ENCODE measurements at places on chromosomes 3 and 15.

DNA sequence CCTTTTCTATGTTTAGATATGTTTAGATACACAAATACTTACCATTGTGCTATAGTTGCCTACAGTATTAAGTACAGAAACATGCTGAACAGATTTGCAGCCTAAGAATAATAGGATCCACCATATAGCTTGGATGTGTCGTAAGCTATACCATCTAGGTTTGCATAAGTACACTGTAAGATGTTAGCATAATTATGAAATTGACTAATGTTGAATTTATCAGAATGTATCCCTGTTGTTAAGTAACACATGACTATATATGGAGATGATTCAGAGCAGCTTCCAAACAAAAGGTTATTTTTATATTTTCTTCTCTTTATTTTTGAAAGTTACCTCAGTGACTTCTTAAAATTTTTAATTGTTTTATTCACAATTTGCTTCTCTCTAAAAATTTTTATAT is 2.4 kb downstream of the SLC28A2 start:
- no peak for DNase-seq

- no peak for DNase-seq
Measured at GRCh38 chr3:133509488-133509887, 64.0 kb upstream of the CDV3 start.

DNA sequence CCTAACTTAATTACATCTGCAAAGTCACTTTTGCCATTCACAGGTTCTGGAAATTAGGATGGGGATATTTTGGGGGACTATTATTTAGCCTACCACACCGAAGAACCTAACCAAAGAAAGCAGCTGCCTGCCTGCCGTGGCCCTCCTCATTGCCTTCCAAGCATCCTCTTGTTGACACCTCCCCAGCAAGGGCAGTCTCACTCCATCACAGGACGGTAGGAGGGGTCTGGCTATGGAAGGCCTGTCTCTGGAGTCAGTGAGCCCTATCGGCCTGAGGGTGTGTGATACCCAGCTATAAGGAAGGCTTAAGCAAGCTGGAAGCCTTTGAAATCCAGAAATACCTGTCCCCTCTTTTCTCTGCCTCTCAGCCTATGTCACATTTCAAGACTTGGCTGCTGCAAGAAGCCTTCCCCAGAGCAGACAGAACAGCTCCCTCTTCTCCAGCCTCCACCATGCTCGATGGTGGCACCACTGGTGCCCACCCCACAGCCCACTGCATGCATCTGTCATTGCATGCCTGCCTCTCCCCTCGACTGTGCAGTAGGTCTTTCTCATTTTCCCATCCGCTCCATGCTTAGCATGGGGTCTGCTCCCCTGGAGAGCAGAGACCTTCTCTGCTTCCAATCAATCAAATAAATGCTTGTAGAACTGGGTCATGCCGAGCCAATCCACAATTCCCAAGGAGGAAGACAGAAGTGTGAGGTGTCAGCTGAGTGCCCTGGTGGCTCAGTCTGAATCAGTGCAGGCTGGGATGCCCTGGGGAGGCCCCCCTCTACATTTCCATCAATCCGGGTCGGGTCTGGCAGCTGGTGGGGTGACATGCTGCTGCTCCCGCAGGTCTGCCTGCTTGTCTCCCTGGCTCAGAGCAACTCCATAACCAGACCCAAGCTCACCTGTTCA is 23.9 kb upstream of the LOXL1 start:
- DNase-seq: no peak

GRCh38 chr3:142275856-142276255 is 50.5 kb upstream of the GK5 start:
- DNase-seq: no peak

GRCh38 chr3:164208048-164208447 is 870.2 kb downstream of the SI start:
- no peak for DNase-seq

DNA sequence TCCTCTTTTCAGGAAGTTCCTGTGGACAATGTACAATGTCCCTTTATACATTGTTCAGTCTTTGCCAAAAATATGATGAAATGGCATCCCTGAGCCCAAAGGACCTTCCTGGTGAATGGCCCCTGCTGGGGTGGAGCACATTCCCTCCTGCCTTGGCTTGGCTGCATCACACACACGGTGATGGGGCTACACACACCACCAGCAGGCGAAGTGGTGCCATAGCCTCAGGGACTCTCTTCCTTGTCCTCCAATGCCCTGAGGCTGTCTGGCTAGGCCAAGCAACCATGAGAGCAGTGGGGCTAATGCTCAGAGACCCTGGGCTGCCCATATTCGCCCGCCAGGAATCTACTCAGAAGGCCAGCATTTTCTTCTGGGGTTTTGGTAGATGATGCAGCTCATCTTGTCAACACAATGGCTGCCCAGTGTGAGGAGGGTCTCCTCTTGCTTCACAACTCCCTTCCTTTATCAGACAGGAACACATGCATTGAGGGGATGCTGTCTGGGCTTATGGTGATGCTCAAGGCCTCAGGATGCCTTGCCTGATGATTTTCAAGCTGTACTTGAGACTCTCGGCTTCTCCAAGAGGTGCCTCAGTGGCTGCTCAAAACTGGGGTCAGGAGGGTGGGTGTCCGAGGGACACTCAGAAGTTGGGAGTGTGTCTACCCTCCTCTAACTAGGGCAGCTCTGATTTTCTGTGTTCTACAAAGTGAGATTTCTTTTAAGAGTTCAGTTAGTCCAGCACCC is 40.9 kb upstream of the EPHB1 start:
- DNase-seq: no peak

- DNase-seq: no peak
Measured at GRCh38 chr3:63655519-63655918, 3.0 kb downstream of the SNTN start.

DNA sequence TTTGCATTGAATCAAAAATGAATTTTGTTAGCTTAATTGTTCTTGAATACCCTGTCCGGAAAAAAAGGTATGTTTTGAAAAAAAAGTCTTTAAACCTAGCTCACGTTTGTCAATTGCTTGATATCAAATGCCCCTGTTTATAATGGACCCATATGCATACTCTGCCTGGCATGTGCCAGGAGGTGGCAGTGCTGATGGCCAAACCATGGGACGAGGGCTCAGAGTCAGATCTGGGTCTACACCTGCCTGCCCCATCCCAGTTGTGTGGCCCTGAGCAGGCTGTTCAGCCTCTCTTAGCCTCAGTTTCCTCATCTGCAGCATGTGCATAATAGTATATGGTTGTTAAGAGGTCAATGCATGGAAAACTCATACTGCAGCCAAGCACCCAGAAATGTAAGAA is 38.8 kb downstream of the PRKCD start:
- no peak for DNase-seq

GRCh38 chr15:50140098-50140497 is 21.1 kb upstream of the ATP8B4 start:
- no peak for DNase-seq

- peak; percentile 76 for DNase-seq
Measured at GRCh38 chr3:42184651-42185443, 81.1 kb downstream of the CCK start.

- no peak for DNase-seq
Measured at GRCh38 chr3:127134466-127134865, 58.5 kb upstream of the PRR23E start.

DNA sequence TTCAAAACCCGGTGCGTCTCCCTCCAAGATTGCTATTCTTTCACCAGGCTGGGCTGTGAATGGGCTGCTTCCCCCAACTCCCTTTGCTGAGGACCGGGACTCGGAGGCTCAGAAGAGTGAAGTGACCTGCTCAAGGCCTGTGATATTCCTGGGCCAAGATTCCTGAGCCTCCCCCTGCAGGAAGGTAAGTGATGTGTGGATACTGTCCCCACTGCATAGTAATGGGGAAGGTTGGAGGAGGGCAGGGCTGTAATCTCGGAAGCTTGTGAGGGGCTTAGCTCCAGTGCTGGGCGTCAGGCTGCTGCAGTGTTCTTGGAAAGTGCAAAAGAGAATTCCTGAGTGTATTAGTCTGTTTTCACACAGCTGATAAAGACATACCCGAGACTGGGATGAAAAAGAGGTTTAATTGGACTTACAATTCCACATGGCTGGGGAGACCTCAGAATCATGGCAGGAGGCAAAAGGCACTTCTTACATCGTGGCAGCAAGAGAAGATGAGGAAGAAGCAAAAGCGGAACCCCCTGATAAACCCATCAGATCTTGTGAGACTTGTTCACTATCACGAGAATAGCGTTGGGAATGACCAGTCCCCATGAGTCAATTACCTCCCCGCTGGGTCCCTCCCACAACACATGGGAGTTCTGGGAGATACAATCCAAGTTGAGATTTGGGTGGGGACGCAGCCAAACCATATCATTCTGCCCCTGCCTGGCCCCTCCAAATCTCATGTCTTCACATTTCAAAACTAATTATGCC is 67.6 kb downstream of the EFCAB12 start:
- DNase-seq: no peak

DNA sequence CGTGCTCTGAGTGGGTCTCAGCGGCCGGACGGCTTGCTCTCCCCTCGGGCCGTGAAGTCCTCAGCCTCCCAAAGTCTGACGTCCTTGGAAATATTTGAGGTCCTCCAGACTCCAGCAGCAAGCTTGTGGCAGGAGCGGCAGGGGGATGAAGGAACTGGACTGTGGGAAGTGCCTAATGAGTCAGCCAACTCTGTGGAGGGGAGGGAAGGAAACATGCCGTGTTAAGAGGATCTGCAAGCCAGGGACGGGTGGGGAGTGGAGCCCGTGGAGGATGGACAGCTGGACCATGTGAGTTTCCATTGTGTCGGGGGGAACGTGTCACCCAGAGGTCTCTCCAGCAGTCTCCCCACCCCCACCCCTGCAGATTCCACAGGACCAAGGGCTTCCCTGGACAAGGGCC is 39.4 kb upstream of the IDH2 start:
- DNase-seq: peak; percentile 41

DNA sequence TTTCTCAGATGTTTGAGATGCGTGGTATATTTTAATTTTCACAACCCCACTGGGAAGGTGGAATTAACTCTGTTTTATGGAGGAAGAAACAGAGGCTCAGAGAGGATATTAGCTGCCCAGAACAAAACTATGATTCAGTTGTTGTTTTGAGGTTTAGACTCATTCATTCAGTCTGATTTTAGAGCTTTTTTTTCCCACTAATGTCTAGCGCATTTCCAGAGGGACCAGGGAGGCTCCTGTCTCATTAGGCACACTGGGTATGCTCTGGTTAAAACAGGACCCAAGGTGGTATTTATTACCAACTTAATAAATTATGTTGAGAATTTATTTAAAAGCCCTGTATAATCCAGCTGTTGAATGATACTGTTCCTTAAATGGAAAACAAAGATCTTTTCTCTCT is 272.0 kb upstream of the RGMA start:
- no peak for DNase-seq

DNA sequence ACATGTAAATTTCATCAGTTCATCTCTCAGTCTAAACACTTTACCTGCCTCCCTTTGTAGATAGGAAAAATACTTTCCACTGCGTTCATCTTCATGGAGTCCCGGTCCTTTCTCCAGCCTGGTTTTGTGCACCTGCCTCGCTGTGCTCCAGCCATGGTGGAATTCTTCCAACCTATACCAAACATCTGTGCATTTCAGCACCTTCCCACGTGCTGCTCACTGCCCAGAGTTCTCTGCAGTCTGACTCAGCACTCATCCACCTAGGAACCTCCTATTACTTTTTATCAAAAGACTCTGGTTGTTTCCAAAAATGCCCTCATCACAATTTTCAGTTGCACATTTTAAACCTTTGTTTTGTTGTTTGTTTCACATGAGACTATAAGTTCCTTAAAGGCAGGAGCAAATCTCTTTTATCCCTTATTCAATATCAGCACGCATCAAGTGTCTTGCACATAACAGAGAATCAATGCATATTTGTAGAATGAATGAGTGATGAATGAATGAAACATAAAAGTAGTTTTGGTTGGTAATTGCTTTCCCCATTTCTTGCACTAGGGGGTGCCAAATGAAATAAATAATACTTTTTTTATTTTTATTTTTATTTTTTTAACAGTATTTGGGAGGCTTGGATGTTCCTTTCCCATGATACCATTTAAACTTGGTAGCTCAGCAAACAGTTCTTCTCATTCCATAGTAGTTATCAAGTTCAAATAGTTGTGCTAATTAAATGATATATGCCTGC is 30.2 kb upstream of the ADAMTS9 start:
- no peak for DNase-seq

DNA sequence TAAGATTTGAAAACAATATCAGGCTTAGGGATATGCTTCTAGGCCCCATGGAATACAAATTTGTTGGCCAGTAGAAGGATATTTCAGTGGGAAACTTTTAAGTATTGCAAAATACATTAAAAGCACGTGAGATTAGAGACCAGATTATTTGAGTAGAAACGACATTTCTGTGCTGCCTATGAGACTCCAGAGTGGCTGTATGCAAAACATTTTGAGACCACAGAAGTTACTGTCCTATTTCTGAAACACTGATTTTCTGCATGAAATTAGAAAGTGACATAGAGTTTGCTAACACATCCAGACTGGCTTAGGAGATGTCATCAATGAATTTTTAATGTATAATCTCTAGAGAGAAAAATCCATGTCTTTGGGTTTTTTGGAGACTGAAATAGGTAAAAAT is 99.8 kb downstream of the KCNH8 start:
- no peak for DNase-seq

DNA sequence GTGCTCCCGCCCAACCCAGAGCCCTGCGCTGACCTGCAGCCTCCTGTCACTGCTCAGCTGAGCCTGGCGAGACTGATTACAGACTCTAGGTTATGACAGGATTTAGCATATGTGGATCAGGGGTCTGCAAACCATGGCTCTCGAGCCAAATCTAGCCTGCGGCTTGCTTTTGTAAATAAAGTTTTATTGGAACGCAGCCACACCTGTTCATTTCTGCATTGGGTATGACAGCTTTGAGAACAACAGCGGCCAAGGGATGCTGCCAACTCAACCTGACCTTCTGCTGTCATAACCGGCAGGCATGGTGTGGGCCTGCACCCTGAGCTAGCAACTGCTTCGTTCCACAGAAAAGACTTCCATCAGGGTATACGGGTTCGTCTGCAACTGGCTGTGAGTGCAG is 50.5 kb upstream of the IQSEC1 start:
- DNase-seq: no peak

DNA sequence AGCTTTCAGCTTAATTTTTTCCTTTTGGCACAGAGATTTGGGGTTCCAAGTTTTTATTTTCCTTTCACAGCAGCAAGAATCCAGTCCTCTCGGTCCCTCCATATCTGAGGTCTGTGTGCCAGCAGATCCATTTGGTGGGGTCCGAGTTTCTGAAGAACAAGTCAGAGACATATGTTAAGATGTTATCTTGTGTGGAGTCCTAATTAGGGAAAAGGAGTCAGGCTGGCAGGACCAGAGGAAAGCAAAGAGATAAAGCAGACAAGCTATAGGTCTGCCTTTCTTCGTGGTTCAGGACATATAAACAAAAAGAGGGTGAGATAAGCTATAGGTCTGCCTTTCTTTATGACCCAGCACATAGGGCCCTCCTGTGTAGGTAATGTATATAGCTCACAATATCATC is 54.9 kb downstream of the TMED3 start:
- no peak for DNase-seq

GRCh38 chr3:4359805-4360502 is 56.8 kb downstream of the SETMAR start:
- no peak for DNase-seq

- DNase-seq: no peak
Measured at GRCh38 chr3:126353694-126354321, 3.4 kb downstream of the KLF15 start.

GRCh38 chr3:52896151-52896550 is 1.2 kb downstream of the STIMATE start:
- DNase-seq: no peak

GRCh38 chr15:26970712-26971210 is at the start of gene GABRG3:
TSS of gene GABRG3 (plus strand) at chr15:26971181.
- DNase-seq: no peak

- DNase-seq: no peak
Measured at GRCh38 chr3:55017876-55018275, 90.0 kb upstream of the LRTM1 start.
